ENCODE measurements at places on chromosomes 13 and 19. TPM values are rescaled to one million over a fixed set of nuclear protein-coding genes. Genes with fewer than 3 reads are reported as not detected.

N4BP2L1 gene
- total RNA-seq = 7.2 TPM

CYP2A7 gene
- 0.72 TPM for total RNA-seq

GRCh38 chr19:43438291-43439031 lies 23.8 kb downstream of the TEX101 start:
- DNase-seq = peak; percentile 36

DNA sequence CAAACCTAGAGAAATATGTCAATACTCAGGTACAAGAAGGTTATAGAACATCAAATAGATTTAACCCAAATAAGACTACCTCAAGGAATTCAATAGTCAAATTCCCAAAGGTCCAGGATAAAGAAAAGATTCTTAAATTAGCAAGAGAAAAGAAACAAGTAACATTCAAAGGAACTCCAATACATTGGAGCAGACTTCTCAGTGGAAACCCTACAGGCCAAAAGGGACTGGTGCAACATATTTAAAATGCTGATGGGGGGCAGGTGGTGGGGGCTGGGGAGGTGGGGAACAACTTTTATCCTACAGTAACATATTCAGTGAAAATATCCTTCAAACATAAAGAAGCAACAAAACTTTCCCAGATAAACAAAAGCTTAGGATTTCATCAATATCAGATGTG lies 23.1 kb downstream of the ITGBL1 start:
- DNase-seq = no peak

DNA sequence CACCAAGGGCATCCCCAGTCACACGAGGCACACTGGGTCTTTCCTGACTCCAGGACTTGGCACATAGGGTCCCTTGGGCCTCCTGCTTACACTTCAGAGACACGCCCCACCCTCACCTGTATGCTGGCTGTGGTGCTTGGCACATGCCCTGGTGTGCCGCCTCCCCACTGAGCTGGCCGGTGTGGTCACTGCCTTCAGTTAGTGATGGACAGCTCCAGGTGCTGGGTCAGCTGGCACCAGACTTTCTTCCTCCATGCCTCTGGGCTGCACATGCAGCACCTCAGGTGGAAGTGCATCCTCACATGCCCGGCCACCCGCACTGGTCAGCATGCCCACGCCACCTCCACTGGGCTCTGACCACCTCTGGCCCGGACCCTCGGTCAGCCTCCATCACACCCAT lies 52.9 kb downstream of the KLF2 start:
- DNase-seq = no peak

- DNase-seq = no peak
Observed at GRCh38 chr19:41542622-41543021, 33.3 kb upstream of the CEACAM21 start.

DNA sequence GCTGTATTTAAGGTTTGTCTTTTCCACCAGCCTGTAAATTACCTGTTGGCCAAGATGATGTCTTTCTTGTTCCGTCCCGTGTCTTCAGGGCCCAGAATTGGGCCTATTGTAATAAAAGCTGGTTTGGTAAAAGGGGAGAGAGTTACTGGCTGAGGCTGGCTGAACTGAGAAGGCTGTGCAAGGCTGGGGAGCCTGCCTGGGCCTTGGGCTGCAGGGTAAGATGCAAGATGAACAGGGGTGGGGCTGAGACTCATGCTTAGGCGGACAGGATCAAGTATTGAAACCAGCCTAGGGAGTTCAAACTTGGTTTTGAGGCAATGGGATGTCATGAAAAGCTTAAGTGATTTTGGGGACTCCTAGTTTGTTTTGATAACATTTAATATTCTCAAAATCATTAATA lies 142.3 kb downstream of the PCCA start:
- no peak for DNase-seq

GRCh38 chr19:17389957-17390664 lies 3.9 kb downstream of the CCDC194 start:
- no peak for DNase-seq
